ENCODE measurements at places on chromosomes 3 and 15.
A peak's percentile ranks its signal among the peaks of the same experiment; 100 is the strongest.

DNA sequence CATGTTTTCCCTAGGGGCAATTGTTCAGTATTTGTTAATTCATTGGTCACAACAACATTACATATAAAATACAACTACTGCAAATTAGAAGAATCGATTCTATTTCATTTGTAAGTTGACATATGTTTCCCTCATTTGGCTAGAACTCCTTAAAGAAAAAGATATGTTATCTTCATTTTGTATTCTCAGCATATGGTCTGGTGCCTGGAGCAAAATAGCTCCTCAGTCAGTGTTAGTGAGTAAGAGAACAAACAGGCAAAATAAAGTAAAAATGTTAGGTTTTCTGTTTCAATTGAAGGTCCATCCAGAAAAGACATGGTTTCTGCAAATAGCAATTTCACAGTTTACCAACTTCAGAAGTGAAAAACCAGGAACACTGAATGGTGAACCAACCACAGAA, 1343.1 kb downstream of the ROBO1 start:
- DNase-seq = no peak

DNA sequence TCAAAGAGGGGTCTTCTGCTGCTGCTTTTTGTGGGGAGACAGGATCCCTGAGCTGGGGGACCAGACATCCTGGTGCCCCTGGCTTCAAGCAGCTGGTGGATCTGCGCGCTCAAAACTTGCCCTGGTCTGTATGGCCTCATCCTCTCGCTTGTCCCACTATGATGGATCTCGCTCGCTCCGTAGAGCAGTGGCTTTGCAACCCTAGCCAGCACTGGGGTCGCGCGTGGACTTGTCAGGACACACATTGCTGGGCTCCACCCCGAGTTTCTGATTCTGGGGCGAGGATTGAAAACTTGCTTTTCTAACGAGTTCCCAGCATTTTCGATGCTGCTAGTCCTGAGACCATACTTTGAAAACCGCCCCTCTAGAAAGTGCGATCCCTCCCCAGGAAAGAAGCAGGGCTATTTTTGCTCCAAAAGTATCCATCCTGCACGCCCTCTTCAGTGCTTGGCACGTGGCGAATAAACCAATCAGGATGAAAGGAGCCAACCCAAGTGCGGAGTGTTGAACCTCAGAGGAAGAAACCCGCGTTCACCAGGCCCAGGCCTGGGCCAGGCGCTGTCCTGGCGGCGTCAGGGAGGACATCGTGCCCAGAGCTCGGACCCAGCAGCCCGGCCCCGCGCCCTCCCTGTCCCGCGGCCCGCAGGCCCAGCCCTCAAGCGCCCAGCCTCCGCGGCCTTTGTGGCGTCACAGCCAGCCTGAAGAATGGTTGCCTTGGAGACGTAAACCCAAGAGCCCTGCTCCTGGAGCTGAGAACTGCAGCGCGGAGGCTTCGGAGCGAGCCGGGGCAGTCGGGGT, at the start of gene CFAP100:
TSS of gene CFAP100 (plus strand) at position 731 of the 798 bp plus-strand sequence. CDS start 1,092 bp downstream, outside the sequence.
- no peak for DNase-seq

DNA sequence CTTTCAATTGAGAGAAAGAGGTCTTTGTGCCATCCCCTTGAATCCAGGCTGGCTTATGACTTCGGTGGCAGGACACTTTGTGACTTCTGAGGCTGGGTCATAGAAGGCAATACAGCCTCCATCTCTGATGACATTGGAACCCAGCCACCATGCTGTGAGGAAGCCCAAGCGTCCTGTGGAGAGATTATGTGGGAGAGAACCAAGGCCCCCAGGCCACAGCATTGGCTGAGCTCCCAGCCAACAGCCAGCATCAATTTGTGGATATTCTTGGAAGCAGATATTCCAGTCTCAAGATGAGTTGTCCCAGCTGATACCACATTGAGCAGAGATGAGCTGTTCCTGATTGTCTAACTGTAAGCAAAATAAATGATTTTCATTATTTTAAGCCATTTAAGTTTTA, 12.7 kb upstream of the XIRP1 start:
- no peak for DNase-seq

DNA sequence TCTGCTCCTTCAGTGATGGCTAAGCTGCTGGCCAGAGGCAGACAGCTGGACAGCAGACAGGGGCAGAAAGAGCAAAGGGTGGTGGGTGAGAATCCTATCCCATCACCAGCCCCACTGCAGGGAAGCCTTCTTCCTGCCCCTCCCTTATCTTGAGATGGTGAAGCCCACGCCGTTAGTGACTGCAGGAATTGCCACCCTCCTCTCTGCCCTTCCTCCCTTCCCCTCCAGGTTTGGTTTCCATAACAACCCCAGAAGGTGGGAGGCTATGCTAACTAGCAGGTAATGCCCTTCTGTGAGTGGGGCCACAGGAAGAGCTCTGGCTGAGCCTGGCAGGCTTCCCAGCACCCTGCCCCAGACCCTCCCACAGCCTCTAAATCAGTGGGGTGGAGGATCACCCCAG, 32.8 kb downstream of the SCN5A start:
- no peak for DNase-seq

- DNase-seq = no peak
Observed at GRCh38 chr3:141455603-141456300, 31.1 kb upstream of the RASA2 start.

- DNase-seq = no peak
Observed at GRCh38 chr3:8518138-8518537, 16.5 kb downstream of the LMCD1 start.

DNA sequence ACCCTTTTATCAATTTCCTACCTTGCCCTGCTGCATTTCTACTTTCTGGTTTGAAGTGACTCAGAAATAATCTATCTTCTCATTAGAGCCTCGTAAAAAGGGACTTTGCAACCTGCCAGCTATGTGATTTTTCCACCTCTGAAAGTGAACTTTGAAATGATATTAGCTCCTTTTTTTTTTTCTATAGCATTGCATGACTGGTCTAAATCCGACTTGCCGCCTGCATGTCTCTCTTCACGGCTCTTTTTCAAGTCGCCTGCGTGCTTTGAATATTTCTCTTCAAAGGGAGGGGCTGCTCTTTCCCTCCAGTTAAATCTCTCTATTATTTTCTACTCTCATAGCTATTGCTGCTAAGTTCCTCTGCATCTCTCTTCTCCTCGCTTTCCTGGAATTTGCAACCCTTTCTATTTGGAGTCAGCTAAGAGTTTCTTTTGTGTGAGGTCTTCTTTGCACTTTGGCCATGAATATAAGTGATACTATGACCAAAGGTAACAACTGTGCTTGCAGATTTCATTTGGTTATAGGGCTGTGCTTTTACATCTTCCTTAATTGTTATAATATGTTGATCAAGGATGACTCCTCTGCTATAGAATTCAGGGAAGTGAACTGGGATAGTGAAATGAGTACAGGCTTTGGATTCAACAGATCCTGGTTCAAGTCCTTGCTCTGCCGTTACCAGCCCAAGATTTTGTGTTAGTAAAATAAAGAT, 541.1 kb downstream of the AGBL1 start:
- no peak for DNase-seq

- no peak for DNase-seq
Observed at GRCh38 chr15:36841193-36841592, 259.2 kb downstream of the MEIS2 start.

DNA sequence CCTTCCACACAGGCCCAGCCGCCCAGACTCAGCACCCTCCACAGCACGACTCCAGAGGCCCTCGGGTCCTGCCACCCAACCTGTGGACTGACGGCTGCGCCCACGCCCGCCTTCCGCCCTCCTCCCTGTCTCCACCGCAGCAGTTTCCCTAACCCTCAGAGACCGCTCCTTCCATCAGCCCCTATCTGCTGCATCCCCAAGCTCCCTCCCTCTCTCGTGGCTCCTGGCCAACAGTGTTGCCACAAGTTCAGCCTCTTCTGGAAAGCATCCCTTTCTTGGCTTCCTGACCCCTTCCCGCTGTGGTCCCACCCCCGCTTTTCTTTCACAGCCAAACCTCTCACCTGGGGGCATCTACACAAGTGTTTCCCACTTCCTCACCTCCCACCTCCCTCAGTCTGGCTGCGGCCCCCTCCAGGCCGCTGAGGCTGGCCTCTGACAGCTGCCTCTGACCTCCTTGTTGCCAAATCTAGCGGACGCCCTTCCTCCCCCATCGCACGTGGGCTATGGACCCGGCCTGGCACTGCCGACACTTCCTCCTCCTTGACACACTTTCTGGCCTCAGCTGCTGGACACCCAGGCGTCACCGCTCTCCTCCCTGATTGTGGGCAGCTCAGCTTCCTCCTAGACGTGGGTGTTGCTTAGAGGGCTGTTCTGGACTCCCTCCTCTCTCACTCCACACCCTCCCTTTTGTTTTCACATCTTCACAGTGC, 168.8 kb upstream of the TLE3 start:
- no peak for DNase-seq

DNA sequence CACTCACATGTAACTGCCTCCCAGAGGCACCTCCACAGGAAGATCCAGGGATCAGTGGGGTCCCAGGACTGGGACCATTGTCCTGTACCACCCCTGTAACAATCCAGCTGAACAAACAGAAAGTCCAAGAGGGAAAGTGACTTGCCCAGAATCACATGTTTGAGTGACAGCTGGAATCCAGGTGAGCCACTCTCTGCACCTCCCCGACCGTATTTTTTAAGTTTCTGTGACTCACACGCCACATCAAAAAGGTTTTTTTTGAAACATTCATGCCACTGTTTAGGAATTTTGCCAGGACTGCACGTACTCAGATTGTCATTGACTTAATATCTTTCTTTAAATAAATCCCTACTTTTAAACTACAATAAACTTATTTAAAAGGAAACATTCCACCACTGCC, 9.8 kb upstream of the SLC6A1 start:
- DNase-seq = no peak

DNA sequence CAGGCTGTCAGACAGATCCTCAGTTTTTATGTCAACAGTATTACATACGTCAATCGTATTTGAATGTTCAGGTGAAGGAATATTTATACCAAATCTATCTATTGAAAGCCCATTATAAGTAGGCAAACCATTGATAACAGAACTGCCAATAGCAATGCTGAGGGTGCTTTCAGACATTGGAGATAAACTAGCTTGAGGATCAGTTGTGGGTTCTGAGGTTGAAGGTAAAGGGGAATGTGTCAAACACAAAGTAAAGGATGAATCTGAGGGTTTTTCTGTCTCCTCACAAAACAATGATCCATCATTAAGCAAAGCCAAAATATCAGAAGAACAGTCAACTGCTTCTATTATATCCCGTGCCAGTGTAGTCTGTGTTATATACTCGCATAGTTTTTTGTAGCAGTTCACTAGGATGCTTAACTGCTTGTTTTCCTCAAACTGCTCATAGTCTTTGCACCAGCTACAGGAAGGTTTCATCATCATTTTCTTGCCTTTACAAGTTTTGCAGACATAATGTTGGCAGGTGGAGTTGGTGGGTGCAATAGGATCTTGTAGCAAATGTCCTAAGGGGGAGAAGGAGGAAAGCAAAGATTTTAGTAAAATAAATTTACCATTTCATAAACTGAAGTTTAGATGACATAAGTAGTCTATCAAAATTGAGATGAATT, 43.8 kb downstream of the MSL2 start:
- no peak for DNase-seq

GRCh38 chr15:67167091-67167490, 87.4 kb downstream of the AAGAB start:
- no peak for DNase-seq

DNA sequence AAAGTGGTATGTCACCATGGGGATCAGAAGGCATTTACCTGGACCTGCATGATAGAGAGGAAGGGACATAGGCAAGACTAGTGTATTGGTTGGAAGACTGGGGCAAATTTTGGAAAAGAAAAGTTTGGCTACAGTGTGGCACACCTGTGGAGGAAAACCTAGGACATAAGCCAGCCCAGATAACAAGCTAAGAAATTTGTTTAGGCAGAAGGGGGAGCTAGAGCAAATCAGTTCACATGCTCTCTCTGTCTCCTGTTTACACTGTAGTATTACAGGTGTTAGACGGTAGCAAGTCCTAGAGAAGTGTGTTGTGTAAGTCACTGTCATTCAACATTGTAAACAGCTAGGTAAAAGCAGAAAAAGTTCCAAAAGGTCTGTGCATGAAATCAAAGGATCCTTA, 11.9 kb upstream of the ALDH1A2 start:
- no peak for DNase-seq

GRCh38 chr3:139430493-139430892, 41.0 kb upstream of the COPB2 start:
- DNase-seq = no peak

- DNase-seq = no peak
Observed at GRCh38 chr15:40257656-40258450, 19.0 kb downstream of the PAK6 start.

- DNase-seq = no peak
Observed at GRCh38 chr3:4421121-4421520, 45.9 kb downstream of the SUMF1 start.

DNA sequence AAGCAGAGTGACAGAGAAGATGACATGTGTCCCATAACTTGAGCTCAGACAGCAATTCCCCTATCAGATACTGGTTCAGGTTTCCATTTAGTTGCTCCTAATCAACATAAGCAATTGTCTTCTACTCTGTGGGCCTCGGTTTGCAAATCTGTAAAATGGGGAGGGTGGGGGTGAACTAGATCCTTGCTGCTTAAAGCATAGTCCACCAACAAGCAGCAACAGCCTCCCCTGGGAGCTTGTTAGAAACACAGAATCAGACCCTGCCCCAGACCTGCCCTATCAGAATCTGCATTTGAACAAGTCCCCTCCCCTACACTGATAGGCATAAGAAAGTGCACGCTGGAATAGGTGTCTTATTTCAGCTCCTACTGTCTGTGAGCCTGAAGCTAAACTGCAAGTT, 87.8 kb downstream of the CEMIP start:
- no peak for DNase-seq

GRCh38 chr3:126784254-126784653, 80.2 kb downstream of the CHCHD6 start:
- DNase-seq = no peak

- no peak for DNase-seq
Observed at GRCh38 chr3:132513057-132513456, 84.0 kb upstream of the ACKR4 start.

- DNase-seq = no peak
Observed at GRCh38 chr3:96017556-96017955, 796.8 kb upstream of the EPHA6 start.

- no peak for DNase-seq
Observed at GRCh38 chr3:48459331-48459730, 12.8 kb downstream of the ATRIP start.

DNA sequence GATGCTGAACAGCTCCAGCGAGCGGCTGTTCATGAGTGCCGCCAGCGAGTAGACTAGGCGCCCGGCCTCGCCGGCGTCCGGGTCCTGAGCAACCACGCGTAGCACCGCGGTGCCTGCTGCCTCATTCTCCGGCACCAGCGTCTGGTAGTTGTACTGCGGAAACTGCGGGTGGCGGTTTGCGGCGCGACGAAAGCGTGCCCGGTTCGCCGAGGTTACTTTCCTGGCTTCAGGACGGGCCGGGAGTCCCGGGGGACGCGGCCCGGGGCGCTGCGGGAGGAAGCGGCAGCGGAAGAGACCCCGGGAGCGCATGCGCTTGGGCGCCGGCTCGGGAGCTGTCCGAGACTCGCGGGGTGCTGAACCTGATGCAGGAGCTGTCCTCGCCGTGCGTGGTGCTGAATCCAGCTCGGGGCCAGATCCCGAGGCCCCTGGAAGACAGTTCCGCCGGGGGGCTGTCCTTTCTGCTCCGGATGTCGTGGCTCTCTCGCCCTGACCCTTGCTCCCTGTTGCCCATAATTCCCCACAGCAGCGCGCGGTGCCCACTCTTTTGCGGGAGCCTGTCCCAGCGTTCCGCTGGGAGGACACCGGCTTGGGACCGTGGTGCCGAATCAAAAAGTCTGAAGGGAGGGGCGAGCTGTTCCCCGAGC, 1.1 kb downstream of the CELSR3 start:
- DNase-seq = peak; percentile 50

- no peak for DNase-seq
Observed at GRCh38 chr3:133948131-133948810, 52.6 kb upstream of the RAB6B start.

GRCh38 chr15:100111125-100112060, 230.4 kb downstream of the ADAMTS17 start:
- DNase-seq = no peak

Data from hematopoietic multipotent progenitor cell treated with erythropoietin and hydrocortisone succinate and interleukin-3 and kit ligand, for 17 days (in vitro differentiated cells).